Stimulated activated naive CD4-positive, alpha-beta T cell treated with Interleukin-2 at 50 U/mL for 16 hours (primary cell): ENCODE measurements at places on chromosomes 1 and 21.

DNA sequence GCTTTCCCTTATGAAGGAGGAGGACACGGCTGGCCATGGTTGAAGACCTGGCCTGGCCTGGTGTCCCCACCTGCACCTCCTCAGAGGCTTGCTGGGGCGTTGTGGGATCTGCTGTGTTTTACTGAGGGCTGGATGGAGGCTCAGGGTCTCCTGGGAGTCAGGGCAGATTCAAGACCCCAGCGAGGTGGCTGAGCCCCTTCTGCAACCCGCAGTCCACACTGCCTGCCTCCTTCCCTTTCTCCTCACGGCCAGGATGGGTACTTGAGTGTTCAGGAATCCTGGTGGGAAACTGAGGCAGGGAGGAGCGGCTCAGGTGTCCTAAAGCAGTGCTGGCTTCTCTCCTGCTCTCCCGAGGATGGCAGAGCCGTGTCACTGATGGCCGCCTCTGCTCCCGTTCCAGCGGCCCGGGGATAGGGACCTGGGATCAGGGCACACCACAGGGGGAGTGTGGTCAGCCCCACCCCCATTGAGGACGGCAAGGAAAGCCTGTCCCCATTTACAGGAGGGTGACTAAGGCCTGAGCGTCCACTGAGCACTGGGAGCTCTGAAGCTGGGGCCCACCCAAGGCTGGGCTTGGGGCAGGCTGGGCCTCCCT lies 47.5 kb downstream of the TRPM2 start:
- no peak for DNase-seq

DNA sequence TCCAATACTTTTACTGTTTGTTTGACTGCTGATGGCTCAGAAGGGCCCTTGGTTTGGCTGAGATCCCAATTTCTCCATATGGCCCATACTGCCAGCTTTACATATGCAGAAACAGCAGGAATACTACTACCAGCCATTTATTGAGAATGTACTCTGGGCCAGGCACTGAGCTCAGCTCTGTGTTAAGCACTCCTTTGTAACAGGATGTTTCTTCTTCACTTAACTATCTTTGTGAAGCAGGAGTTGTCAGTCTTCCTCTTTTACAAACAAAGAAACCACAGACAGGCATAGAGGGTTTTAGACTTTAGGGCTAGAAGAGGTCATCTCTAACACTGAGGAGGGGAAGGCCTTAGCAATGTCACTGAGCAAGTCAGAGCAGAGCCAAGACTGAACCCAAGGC lies 8.3 kb downstream of the HMGCL start:
- no peak for DNase-seq

DNA sequence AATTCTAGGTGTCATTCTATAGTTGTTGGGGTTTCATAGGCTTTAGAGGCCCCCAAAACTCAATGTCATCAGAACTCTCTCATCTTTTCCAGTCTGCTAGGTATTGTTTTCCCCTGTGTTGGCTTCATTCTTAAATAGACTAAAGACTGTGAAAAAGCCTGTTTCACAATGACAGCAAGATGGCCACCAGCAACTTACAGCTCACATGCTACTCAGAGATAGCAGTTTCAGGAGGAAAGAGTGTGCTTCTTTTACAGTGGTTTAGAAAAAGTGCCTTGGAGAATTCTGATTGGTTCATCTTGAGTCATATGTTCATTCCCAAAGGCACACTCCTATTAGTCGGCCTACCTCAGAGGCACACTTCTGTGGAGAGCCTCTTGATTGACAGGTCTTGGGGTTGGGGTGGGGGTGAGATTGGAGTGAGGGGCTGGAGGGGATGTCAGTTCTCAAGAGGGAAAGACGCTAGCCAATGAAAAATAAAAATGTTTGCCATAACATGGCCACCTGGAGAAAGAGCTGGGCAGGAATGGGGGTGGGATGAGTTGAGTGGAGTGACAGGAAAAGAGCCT lies 8.5 kb downstream of the IL23R start:
- peak; percentile 21 for DNase-seq

DNA sequence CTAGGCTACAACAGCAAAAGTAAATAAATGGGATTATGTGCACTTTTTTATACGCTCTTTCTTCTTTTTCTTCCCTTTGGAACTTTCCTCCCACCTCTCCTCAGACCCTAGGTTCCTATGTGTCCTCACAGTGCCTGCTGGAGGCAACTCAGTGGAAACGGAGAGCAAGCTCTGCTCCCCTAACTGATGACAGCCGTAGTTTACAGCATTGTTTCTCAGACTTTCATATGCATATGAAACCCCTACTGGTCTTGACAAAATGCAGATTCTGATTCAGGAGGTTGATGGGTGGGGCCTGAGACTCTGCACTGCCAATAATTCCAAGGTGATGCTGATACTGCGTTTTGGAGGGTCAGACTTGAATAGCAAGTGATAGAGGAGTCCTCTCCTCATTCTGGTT lies 34.3 kb upstream of the HMCN1 start:
- no peak for DNase-seq

DNA sequence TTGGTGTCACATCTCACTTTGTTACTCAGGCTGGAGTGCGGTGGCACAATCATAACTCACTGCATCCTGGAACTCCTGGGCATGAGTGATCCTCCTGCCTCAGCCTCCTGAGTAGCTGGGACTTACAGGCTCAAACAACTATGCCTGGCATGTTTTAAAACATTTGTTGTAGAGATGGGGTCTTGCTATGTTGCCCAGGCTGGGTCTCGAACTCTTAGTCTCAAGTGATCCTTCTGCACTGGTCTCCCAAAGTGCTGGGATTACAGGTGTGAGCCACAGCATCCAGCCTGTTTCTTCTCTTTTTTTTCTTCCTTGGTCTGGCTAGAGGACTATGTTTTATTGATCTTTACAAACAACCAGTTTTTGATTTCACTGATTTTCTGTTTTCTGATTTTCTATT lies 64.6 kb downstream of the LHX4 start:
- no peak for DNase-seq

- peak; percentile 9 for DNase-seq
Measured at GRCh38 chr1:111599781-111600693, 19.6 kb upstream of the RAP1A start.

GRCh38 chr1:26361605-26362122 lies 7.7 kb upstream of the CRYBG2 start:
- no peak for DNase-seq

- DNase-seq, result no peak
Measured at GRCh38 chr1:154174654-154175053, 17.2 kb downstream of the TPM3 start.

DNA sequence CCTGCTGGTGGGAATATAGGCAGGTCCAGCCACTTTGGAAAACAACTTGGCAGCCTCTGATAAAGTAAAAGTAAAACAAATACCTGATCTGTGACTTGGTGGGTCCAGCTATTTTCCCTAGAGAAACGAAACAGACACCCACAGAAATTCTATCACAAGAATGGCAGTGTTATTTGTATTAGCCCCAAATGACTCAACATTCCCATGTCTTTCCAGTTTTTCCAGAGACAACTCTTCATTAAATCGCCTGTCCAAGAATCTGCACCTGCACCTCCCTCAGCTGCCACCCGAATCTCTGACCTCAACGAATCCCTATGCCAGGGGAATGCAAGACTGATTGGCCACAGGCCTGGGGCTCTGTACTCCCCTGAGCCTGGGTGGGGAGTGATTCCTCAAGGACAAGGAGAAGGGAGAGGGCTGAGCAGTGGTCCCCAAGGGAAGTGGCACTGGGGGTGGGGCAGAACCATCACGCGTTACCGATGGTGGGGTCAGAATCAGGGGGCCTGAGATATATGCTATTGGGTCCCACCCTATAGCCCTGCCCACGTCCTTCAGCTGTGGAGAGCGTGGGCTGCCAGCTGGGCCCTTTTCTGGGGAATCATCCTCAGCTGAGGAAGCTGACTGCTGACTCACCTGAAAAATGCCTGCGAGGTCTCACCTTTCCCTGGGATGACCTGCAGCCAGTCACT lies 553.0 kb downstream of the PTPRU start:
- no peak for DNase-seq

DNA sequence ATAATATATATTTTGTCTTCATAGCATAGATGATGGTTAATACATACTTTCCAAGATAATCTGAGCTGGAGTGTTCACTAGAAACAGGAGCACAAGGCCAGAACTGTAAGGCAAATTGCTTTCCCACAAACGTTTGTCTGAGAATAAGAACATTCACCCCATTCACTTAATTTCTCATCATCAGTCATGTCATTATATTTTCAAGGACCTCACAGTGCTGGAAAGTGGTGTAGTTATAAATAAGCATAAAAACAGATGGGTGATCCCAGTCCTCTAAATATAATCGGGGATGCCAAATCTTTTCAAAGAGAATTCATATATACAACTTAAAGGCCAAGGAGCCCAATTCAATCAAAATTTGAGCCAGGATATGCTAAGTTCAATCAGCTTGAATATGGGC lies 8.4 kb downstream of the PRRX1 start:
- DNase-seq, result no peak

DNA sequence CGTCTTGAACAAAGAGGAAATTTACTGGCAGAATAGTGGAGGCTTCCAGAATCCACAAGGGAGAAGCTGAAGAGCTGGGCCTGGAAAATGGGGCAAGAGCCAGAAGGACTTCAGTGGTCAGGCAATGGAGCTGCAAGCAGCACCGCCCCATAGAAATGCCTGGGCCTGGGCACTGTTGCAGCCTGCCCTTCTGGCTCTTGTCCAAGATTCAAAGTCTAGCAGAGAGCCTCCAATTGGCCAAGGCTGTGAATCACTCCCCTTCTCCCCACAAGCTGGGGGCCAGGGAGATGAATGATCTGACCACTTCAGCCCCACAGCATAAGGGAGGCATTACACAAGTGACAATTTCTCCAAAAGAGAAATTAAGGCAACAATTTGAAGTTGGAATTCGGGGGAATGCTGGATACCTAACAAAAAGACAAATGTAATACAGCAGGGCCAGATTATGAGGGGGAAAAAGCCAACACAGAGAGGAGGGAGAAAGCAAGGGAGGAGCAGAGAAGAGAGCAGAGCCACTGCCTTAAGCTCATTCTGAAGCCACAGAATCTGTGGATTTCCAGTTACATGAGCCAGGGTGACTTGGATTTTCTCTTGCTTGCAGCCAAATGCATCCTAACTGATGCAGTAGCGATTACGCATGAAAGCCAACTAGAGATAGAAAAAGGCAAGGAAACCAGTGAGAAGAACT lies 80.3 kb downstream of the LRIG2 start:
- no peak for DNase-seq

DNA sequence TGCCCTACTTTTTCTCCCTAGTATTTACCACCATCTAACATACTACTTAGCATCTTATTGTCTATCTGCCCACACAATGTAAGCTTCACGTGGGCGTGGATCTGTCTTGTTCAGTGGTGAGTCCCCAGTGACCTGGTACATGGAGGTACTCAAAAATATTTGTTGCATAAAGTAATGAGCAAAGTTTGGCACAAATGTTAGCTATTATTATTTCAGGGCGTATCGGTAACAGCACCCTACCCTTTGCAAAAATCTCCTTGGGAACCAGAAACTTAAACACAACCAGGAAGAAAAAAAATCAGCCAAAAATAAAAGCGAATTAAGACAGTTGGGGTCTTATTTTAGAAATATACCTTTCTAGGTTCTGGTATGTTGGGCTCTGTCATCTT lies 454 bp upstream of the NENF start:
- DNase-seq, result no peak

DNA sequence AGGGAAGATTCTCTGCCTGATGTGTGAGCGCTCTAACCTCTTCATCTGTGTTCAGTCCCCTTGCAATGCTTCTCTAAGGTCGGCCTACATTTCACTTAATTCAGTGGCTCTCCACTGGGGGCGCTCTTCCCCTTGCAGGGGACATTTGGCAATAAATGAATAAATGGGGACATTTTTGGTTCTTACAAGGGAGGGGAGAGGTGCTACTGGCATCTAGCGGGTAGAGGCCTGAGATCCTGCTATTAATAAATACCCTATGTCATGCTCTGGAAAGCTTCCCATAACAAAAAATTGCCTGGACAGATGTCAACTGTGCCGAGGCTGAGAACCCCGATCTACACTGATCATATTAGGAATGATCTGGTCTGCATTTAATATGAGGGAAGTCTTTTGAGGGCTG lies 25.9 kb upstream of the DNAJC11 start:
- DNase-seq, result peak; percentile 40
